ENCODE measurements at places on chromosomes 3 and 15.

- no peak for DNase-seq
Measured at GRCh38 chr3:72127844-72128243, 342.9 kb upstream of the PROK2 start.

DNA sequence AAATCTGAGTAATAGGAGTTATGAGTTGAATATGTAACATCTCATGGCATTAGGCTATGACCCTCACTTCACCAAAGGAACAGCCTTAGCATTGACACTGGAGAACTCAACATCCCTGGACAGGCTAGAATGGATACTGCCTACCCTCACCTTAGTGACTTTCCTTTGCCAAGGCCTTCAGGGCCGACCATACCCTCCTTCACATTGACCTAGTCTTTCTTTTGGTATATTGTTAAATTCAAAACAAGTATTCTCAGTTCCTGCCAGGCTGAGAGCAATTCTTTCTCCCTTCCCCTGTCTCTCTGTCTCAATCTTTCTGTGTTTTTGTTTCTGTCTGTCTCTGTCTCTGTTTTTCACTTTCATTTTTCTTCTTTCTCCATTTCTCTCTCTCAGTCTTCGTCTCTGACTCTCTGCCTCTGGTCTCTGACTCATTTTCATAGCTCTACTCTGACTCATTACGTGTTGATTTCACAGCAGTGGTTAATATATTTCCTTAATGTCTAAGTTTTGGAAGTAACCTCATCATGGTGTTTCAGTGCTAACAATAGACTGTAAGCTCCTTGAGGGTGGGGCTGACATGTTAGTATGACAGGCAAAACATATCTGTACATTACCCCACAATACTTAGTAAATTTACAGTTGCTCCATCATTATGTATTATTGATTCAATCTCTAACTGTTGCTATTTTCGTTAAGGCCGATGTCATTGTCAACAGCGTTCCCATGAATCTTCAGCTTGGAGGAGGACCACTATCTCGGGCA is 32.5 kb downstream of the PARP15 start:
- no peak for DNase-seq

GRCh38 chr3:62597491-62597890 is 224.1 kb upstream of the FEZF2 start:
- peak; percentile 12 for DNase-seq

- DNase-seq: no peak
Measured at GRCh38 chr3:64441861-64442260, 216.6 kb upstream of the PRICKLE2 start.

- DNase-seq: peak; percentile 9
Measured at GRCh38 chr3:158057666-158058065, 48.6 kb downstream of the SHOX2 start.

GRCh38 chr3:190096345-190096744 is 24.4 kb downstream of the P3H2 start:
- no peak for DNase-seq

DNA sequence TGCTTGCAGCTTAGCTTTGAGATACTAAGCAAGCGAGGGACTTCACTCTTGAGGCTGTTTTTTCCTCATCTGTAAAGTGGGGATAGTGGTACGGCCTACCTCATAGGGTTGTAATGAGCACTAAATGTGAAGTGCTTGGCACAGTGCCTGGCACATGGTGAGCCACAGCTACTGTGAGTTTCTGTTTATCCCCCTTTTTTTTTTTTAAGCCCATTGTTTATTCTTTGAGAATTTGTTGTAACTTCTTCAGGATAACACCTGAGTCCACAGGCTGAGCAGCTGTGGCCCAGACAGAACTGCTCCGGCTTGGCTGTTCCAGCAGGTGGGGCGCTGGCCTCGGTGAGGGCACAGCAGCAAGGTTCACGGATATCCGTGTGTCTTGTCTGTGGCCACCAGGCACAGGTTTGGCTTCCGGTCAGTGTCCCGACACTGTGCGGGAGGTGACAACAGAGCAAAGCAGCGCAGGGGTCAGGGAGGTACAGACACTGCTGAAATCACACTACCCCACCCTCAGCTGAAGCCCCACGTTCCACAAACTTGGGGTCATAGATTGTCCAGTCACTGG is 7.3 kb upstream of the ISG20 start:
- DNase-seq: no peak

DNA sequence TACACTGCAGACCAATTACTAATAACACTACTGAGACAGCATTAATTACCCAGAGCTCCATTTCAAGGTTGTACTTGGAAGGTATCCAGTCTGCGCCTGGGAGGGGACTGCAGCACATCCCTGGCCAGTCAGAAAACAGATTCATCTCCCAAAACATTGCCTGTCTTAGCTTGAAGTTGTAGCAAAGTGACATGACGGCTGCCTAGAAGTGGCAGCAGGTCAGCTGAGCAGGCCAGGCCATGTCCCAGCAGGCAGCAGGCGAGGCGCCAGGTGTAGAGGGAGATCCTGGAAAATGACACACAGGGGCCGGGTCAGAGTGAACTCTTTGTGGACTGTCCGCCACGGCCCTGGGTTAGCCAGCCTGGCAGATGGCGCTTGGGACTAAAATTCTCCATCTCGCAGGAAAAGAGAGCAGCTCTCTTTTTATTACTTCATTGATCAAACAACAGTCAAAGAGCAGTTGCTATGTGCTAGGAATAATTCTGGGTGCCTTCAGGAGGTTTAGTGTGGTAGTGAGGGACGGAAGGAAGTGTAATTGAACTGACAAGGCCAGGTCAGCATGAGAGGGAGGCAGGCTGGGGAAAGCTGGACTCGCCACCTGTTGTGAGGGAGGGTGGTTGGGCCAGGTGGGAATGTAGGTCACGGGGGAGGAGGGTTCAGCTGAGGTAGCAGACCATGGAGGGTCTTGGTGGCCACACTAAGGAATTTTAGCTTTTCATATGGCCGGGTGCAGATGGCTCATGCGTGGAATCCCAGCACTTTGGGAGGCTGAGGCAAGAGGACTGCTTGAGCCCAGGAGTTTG is 1.3 kb upstream of the MAP6D1 start:
- no peak for DNase-seq

GRCh38 chr15:74398183-74398582 is 30.7 kb upstream of the CYP11A1 start:
- DNase-seq: no peak

- no peak for DNase-seq
Measured at GRCh38 chr3:8553405-8553804, 51.8 kb downstream of the LMCD1 start.

DNA sequence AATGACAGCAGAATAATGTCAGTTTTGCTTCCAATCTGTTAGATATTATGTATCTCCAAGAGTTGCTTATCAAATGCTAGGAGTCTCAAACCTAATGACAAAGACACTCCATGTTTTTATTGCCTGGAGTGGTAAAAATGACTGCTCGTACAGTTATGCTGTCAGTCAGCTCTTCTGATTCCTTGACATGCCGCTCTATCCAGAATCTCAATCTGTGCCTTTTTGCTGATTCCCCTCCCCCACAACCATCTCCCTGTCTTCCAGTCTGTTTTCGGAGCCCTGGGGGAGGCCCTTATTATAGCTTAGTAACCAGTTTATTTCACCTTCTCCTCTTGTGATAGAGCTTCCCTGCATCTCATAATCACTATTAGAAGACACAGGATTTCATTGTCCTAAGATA is 2.6 kb downstream of the MKRN2 start:
- no peak for DNase-seq

- DNase-seq: no peak
Measured at GRCh38 chr3:102733791-102734563, 299.2 kb downstream of the ZPLD1 start.

DNA sequence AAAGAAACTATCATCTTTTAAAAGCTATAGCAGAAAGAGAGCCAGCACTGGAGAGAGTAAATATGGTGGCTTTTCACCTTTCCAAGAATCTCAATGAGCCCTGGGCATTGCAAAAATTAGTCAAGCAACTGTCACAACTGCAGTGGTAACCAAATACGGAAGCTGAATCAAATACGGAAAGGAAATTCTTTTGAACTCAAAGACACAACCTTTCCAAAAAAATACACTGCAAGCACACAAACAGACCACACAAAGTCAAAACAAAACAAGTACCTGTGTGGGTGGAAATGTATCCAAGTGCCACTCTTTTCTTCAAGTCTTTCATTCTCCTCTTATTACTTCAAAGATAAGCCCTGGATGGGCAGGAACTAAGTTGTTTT is 17.6 kb downstream of the VGLL4 start:
- DNase-seq: no peak

DNA sequence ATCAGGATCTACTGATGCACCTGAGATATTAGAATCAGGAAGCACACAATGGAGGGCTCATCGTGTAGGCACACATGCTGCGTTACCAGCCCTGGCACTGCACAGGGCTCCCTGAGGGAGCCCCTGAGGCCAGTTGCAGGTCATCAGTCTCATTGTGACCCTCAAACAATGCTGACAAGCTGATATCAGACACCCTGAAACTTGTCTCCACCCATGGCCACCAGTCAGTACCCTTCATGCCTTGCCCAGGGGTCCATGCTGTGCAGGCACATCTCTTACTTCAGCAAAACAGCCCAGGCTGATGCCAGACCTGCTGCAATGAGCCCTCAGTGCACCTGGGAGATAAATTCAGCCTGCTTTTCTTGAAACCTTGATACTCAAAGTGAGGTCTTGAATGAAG is 59.5 kb upstream of the SLC6A11 start:
- no peak for DNase-seq

GRCh38 chr3:35679409-35680080 is 40.2 kb downstream of the ARPP21 start:
- no peak for DNase-seq

GRCh38 chr3:194688200-194688740 is 2.6 kb downstream of the FAM43A start:
- no peak for DNase-seq

DNA sequence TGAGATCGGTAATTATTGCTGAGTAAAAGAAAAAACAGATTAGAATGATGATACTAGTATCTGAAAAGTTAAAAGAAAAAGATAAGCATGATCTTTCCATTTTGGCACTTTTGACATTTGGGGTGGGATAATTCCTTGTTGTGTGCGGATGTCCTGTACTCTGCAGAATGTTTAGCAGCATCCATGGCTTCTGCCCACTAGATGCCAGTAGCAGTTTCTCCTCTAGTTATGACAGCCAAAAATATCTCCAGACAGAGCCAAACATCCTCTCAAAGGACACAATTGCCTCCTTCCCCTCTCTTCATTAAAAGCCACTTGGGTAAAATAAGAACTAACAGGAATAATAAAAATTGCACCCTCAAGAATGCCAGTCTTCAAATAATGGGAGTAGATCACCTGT is 468.8 kb upstream of the GRM7 start:
- DNase-seq: no peak

- no peak for DNase-seq
Measured at GRCh38 chr15:70128414-70129140, 30.9 kb upstream of the TLE3 start.

GRCh38 chr15:35495080-35495479 is 50.9 kb downstream of the DPH6 start:
- no peak for DNase-seq

GRCh38 chr3:38582316-38582715 is 67.2 kb downstream of the SCN5A start:
- no peak for DNase-seq

- no peak for DNase-seq
Measured at GRCh38 chr3:188400494-188401243, 246.7 kb downstream of the LPP start.

DNA sequence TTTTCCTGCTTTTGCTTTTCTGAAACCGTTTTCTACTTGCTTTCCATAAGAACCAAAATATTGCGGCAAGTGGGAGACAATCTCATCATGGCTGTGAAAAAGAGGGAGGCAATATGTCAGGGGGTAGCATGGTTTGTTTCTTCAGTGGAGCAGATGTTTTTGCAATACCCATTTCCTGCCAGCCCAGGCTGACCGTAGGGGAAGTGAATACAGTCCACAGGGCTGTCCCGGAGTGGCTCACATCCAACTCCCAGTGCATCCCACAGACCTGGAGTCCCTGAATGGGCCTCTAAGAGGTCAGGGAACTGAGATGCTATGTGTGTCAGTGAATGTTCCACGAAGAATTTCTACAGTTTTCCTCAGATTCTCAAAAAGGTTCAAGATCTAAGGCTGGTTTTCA is 69.6 kb downstream of the EPHB1 start:
- no peak for DNase-seq

- no peak for DNase-seq
Measured at GRCh38 chr3:23826382-23827064, 20.8 kb downstream of the UBE2E1 start.

DNA sequence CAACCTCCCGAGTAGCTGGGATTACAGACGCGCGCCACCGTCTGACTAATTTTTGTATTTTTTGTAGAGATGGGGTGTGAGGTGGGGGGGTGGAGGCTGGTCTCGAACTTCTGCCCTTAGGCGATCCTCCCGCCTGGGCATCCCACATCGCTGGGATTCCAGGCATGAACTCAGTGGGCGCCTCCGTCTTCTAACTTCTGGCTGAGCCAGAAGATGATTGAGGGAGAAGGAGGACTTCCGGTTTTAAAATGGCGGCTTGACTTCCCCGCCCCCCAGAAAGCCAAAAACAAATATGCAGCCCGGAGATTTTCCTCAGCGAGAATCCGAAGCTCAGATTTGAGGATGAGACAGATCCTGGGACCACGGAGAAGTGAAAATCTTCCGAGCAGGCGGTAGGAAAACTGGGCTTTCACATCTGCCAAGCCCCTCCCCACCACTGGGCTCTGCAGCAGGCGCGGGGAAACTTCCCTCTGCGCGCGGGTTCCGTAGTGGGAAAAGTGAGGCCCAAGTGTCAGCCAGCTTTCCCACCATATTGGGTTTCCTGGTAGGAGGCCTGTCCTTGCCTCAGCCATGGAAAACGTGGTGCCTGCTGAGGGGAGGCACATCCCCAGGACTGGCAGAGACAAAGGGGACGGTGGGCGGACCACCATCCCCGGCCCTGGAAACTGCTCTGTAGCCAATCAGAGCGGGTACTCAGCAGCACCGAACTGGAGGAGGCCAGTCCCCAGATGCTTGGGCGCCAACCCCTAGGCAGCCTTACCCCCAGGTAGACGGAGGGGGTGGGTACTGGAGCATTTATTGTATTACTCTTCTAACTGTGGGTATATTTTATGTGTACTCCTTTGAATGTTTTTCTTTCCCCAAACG is 17.3 kb downstream of the CHST14 start:
- DNase-seq: no peak

GRCh38 chr3:44186712-44187111 is 55.0 kb upstream of the TOPAZ1 start:
- DNase-seq: no peak

DNA sequence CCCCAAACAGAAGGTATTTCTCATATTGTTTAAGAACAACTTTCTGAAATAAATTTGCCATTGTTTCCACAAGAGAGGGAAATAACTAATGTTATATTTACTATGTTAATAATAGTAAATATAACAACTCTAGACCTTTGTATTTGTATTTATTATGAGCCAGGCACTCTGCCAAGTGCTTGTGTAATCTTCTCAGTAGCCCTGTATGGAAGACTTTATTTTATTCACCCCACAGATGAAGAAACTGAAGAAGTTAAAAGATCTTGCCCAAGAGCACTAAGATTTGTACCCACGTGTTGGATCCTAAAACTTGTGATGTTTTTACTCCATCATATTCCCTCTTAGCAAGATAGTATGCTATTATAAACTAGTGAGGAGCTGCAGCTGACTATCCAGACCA is 12.0 kb upstream of the GNB4 start:
- DNase-seq: no peak
